ENCODE measurements at places on chromosomes 1 and 21.

- no peak for DNase-seq
These were observed 573.1 kb downstream of the USP25 start for GRCh38 chr21:16302851-16303282.

DNA sequence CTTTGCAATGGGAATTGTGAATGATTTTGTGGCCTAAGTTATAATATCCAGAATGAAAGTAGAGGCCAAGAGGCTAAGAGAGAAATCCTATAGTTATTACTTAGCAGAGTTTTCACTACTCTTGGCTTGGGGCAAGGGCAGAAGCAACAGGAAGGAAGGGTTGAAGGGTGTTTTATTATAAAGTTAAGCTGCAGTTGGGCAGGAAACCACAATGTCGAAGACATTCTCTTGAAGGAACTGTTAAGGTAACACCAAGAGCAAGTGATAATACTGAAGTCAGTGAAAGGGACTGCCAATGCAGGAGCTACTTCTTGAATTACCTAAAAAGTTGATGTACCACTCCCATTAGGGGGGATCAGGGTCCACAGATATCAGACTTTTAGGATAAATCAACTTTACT, 8.3 kb downstream of the XCL2 start:
- no peak for DNase-seq

GRCh38 chr1:162500805-162501204, 3.2 kb downstream of the UHMK1 start:
- no peak for DNase-seq

GRCh38 chr21:45295576-45296365, 8.1 kb upstream of the POFUT2 start:
- no peak for DNase-seq

DNA sequence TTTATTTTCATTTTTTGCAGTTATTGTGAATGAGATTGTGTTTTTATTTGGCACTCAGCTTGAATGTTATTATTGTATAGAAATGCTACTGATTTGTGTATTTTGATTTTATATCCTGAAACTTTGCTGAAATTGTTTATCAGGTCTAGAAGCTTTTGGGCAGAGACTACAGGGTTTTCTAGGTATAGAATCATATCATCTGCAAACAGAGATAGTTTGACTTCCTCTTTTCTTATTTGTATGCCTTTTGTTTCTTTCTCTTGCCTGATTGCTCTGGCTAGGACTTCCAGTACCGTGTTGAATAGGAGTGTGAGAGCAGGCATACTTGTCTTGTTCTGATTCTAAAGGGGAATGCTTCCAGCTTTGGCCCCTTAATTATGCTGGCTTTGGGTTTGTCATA, 27.3 kb downstream of the ZNF691 start:
- DNase-seq = no peak

DNA sequence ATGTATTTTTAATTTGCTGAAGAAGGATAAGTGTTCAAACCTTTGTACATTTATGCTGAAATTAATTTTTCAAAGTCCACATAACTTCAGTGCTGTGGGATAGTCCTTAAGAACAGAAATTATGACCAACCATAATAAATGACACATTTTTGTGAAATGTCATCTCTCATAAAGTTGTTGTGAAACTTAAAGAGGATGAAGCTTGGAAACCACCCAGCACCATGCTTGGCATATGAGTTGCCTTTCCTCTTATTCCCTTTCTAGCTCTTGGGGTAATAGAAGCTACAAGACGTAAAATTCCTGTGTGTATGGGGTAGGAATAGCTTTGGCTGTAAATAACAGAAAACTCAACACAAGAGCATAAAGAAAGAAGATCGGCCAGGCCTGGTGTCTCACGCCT, 18.9 kb upstream of the USP24 start:
- no peak for DNase-seq

DNA sequence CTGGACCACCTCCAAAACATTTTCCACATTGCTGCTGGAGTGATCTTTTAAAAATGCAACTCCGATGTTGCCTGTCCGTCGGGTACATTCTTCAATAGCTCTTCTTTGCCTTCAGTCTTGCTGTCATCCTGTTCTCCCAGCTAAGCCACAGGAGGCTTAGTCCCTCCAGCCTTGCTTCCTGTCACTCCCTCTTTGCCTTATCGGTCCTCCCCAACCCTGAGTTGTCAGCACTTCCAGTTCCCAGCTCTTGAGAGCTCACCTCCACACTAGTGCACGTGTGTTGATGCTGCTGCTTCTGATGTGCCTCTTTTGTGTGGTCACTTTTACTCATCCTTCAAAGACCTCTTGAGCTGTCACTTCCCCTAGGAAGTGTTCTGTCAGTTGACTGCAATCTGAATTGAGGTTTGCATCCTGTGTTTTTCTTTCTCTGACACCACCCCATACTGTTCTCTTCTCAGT, 15.3 kb downstream of the UCK2 start:
- DNase-seq = no peak

GRCh38 chr1:7579831-7580804, 191.0 kb upstream of the VAMP3 start:
- DNase-seq = no peak

- DNase-seq = no peak
These were observed 1.7 kb downstream of the SPSB1 start for GRCh38 chr1:9294405-9294773.

DNA sequence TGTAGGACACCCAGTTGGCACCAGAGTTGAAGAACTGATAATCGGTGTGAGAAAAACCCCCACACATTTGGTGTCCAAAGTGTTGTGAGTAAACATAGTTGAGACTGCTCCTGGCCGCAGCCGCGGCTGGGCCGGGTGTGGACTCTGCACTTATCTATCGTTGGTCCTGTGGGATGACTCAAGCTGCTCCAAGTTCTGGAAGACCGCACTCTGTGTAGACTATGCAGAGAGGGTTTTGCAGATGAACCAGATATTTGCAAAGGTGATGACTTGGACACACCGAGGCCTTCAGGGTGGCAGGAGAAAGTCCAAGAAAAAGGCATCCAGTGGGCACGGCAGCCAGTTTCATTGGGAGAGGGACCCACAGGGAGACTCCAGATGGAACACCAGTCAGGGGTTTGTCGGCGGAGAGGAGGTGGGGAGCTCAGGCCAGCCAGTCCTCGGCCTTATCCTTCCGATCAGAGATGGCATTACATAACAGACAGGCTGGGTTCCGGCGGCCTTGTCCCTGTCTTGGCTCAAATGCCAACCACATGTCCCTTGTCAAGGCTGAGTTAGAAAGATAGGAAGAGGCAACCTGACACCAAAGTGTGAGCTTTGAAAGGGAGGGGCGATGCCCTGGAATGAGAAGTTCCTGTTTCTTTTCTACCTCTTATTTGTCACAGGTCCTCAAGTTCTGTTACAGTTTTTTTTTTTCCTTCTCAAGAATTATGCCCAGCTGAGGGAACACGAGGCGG, 21.1 kb downstream of the C2CD2 start:
- no peak for DNase-seq

- no peak for DNase-seq
These were observed 492.3 kb upstream of the PRMT6 start for GRCh38 chr1:106564192-106564591.

- DNase-seq = no peak
These were observed 5.8 kb downstream of the ATP1B1 start for GRCh38 chr1:169112241-169112640.

DNA sequence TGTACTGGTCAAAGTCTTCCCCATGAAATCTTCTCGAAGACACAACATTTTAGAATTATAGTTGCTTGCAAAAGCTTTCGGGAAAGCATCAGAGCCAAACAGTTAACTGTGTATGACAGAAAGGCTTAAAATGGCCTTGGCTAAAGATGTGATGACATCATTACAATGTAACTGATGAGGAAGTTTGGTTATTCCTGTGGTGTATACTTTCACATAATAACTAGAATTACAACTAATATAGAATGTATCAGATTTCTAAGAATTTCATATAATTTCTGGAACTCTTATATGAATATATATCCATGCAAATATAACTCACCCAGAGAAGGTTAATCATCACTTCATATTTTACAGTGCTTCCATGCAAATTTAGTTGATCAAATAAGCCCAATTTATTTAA, 8.4 kb downstream of the TP73 start:
- DNase-seq = no peak

- DNase-seq = no peak
These were observed 15.1 kb downstream of the TAF13 start for GRCh38 chr1:109060707-109061106.

- DNase-seq = peak; percentile 38
These were observed 35.6 kb downstream of the LYST start for GRCh38 chr1:235831148-235831547.

GRCh38 chr1:44596511-44596910, 77.8 kb downstream of the TMEM53 start:
- no peak for DNase-seq

DNA sequence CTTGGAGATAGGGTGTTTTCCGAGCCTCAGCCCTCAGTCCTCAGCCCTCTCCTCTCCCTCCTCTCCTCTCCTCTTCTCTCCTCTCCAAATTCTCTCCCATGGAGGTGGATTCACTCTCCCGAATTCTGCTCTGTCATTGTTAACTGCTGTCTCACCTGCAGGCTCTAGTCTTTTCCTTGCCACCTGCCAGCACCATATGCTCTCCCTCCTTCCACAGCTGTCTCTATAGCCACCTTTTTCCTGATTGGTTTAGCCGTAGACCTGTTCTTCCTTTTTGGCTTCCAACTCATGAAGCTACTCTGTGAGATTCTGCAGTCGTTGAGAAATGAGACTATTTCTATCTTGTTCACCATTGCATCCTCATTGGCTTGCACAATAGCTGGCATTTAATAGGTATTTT, 19.7 kb downstream of the COG2 start:
- no peak for DNase-seq

GRCh38 chr1:186440584-186440983, 20.3 kb downstream of the PDC start:
- DNase-seq = no peak

DNA sequence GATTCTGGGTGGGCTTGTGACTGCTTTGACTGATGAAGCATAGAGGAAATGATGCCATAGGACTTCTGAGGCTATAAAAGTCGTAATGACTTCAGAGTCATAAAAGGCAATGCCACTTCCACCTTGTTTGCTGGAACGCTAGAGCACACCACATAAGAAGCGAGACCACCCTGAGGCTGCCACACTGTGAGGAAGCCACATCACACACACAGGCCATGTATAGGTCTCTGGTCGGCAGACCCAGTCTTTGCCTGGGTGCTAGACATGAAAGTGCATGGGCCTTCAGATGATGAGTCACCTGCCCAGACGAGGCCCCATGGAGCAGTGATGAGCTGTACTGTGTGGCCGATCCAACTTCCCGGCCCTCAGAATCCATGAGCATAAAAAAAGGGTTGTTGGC, 14.2 kb upstream of the KANK4 start:
- no peak for DNase-seq

DNA sequence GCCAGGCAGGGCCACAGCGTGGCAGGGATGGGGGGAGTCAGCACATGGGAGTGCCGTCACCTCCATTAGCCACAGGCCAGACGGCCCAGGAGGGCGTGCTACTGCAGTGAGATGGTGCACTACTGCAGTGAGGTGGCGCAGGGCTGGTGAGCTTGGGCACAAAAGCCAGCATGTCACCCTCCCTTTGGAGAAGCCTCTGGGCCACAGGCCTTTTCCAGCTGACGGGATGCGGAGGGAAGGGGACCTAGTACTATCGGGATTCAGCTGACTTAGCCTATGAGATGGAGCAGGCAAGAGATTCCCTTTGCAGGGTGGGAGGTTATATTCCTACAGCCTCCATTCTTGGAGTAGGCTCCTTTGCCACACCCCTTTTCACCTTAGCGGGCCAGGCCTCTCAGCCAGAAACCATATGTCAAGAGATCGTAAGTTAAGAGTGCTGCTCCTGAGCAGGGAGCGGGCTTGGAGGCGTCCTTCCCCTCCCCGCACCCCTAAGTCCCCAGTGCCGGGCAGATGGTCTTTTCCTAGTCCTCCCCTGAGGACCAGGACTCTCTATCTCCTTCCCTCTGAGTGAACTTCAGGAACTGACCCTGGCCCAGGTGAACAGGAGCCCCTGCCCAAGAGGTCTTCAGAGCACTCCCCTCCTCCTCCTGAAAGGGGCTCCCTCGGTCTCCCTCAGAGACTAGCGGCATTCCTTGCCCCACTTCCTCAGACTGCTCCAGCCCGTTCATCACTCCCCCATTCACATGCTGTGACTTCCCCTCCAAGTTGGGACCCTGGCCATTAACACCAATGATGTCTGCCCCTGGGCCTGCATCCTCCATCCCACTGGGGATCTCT, 8.2 kb downstream of the NES start:
- no peak for DNase-seq

- no peak for DNase-seq
These were observed 34.7 kb downstream of the TUFT1 start for GRCh38 chr1:151574575-151575529.

DNA sequence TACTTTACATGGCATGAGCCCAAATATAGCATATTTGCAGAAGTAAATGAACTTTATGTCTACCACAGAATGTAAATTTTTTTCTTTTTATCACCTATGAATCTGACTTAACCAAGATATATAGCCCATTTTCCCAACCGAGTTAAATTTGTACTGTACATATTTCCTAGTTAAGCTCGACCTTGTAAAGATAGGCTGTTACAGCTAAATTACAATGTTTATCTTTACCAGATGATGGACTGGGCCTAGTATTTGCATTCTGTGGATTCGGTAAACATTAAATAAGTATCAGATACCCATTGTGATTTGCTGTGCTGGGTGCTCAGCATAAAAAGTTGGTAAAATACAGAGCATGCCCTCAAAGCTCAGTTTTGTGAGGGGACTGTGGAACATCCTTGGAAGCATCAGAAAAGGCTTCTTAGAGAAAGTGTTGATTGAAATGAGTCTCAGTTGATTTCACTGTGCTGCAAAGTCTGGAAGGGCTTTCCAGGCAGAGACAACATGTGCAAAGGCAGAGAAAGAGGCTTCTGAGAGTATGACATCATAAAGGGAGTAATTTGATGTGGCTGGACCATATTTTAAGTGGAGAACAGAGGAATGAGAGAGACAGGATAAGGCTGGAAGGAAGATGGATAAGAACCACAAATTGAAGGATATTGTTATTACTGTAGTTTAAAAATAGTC, 27.4 kb downstream of the MORC3 start:
- DNase-seq = no peak

DNA sequence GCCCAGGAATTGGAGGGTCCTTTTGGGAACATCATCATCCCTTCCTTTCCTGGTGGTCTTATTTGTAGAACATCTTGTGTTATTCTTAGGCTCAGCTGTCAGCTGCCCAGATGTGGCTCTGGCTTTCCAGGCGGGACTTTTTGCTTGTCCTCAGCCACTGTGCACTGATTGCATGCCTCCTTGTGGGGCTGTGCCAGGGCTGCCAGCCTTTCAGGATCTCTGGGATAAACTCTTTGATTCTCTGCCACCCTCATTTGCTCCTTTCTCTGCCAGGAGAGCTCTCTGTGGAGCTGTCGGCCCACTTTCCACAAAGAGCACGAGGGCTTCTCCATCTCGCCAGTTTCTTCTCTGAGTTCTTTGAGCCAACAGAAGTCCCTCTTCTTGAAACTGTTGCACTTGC, 63.1 kb downstream of the PTPRU start:
- DNase-seq = no peak

- no peak for DNase-seq
These were observed 49.8 kb downstream of the ELK4 start for GRCh38 chr1:205582046-205582445.

DNA sequence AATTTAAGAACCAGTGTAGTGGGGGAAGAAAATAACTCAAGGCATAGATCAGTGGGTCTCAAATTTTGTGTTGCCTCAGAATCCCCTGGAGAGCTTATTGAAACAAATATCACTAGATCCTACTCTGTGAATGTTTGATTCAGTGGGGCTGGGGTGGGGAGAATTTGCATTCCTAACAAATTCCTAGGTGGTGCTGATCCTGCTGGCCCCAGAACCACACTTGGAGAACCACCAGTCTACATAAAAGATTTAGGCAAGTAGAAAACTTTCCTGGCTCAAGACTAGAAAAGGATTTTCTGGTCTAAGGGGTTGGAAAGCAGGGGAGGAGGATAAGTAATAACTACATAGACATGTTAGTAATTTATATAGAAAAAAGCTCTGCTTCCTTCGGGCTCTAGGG, 34.1 kb upstream of the C1orf21 start:
- DNase-seq = no peak

All from stimulated activated CD4-positive, alpha-beta T cell treated with anti-CD3 and anti-CD28 coated beads, Interleukin-4, amount 100 ng/mL, for 48 hours (primary cell).